ENCODE measurements at places on chromosomes 7 and 10.
A peak's percentile ranks its signal among the peaks of the same experiment; 100 is the strongest.

- DNase-seq = no peak
Measured at GRCh38 chr7:3215624-3216585, 85.1 kb upstream of the SDK1 start.

DNA sequence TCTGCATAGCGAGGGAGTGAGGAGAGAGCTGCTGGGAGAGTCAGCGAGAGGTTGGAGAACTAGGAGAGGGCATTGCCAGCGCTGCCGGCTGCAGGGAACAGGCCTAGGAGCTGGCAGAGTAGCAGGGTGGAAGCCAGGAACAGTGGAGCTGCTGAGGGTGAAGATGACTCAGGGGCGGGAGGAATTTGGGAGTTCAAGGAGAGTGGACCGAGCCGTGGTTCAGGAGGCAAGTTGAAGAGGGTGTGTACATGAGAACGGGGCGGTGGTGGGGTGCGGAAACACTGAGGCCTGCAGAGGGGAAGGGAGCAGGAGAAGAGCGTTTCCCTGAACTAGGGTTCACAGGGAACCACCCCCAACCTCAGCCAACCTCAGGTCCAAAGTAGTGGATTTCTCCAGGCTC is 31.5 kb downstream of the HIF1AN start:
- DNase-seq = no peak

DNA sequence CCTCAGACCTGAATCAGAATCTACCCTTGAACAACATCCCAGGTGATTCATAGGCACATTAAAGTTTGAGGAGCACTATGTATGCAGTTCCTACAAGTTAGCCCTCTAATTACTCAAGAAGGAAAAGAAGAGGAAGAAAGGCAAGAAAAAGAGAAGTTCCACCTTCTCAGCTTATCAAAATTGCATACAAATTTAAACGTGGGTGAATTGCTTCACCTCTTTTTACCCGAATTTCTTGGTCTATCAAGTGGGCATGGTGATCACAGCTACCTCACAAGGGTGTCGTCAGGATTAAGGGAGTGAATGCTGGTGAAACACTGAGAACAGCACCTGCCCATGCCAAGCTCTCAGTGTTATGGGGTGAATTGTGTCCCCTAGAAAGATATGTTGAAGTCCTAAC is 43.8 kb upstream of the PAPSS2 start:
- no peak for DNase-seq

DNA sequence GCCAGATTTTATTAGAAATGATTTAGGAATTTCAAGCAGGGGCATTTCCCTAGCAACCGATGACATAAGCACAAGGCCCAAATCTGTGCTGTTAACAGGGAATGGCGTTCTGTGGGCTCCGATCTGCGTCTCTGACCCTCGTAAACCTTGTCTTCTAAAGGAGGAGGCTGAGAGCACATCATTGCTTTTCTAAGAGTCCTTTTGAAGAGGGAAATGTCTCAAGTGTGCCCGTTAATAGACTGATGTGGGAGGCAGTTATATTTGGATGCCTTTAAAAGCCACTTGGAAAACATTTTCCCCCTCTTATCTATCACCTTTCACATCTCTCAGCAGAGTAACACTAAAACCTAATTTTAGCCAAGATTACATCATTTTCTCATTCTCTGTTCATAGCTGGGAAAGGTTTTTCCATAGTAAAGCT is 424.1 kb upstream of the GALNT17 start:
- DNase-seq = peak; percentile 25

DNA sequence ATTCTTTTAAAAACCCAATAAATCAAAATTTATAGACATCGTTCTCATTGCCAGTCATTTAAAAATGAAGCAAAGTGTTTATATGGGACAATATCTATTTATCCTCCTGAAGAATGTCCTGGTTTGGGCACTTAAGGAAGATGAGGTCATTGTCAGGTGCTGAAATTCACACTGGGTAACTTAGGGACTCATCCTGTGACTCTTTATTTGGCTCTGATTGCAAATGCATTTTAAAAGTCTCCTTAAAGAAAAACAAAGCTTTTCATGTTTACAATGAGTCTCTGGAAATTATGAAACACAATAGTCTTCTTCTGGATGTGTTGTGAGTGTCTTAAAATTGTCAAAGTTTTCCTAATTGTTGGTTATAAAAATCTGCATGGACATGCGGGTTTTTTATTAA is 69.5 kb upstream of the GPR158 start:
- DNase-seq = no peak

GRCh38 chr7:100387695-100388094 is 14.4 kb downstream of the PILRA start:
- no peak for DNase-seq

DNA sequence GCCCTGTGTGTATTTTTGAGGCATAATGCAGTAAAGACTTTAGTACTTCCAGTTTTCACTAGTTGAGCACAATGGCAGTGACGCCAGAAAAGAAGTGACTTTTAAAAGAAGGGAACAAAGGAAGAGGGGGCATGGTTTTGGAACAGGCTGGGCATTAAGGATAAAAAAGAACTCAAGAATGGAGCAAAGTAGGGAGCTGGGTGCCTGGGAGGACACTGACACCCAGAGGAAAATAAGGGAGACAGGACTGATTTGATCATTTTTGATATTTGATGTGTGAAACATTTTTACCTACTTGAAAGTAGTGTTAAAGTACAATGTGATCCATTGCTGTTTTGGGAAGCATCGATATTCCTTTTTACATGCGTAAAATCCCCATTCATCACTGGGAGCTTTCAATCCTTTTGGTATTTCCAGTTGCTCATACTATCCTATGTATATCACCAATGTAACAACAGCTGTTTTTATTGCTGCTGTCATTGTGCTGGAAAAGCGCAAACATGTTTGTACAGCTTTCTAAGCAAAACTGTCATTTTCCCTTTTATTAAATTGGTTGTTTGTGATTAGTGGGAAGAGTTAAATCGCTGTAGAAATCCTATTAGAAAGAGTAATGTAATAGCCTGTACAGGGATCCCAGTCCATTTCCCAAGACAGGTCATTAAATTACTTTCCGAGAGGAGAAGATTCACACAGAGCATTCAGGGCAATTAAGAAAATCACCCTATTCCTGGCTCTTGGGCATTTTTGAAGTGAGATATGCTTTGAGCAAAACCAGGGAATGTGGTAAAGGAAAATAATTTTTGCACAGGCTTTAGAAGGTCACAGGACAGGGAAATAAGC is 85.2 kb downstream of the ADAM12 start:
- DNase-seq = peak; percentile 36

- DNase-seq = no peak
Measured at GRCh38 chr7:20223356-20223755, 6.2 kb upstream of the MACC1 start.

DNA sequence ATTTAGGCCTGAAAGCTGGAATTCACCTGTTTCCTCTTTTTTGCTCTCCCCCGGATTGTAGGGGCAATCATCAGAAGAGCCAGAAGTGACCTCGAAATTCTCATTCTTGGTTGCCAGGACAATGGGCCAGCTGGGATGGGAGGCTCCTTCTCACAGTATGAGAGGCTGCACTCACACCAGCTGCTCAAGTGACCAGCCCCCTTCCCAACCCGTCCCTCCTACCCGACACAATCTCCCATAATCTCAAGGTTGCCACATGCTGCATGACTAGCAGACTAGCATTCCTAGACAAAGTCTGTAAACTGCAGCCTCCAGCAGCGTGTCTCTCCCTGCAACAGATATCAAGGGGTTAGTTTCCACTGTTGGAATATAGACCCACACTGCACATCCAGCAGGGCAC is 110.3 kb downstream of the C1GALT1 start:
- DNase-seq = no peak

GRCh38 chr7:106565428-106565827 is 95.5 kb downstream of the CCDC71L start:
- no peak for DNase-seq

- no peak for DNase-seq
Measured at GRCh38 chr10:101346177-101346576, 7.8 kb upstream of the BTRC start.

GRCh38 chr10:118258285-118258684 is 83.8 kb downstream of the FAM204A start:
- no peak for DNase-seq

DNA sequence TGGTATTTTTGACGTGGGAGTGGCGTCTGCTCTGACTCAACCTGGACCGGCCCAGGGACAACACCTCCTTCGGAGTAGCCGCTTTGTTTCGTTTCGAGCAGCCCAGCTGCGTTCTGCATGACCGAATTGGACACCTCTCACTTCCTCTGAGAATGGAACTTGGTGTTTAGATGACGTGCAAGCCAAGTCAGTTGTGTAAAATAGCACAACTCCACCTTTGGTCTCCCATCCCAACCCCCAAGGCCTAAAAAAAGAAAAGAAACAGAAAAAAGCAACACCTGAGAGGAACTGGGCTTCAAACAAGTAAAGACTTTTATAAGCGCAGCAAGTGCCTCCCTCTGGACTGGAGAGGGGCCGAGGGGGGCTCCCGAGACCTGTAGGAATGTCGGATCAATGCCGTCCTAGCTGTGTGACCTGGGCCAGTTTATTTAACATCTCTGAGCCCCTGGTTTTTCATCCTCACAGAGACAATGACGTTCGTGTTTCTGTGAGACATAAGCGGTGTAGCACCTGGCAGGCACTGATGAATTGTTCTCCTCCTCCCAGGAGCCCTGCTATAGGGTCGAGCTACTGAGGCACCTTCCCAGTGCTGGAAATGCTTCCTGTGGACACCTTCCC is 52.0 kb upstream of the SMNDC1 start:
- DNase-seq = peak; percentile 72

- no peak for DNase-seq
Measured at GRCh38 chr7:127986581-127987521, 44.4 kb downstream of the LRRC4 start.

DNA sequence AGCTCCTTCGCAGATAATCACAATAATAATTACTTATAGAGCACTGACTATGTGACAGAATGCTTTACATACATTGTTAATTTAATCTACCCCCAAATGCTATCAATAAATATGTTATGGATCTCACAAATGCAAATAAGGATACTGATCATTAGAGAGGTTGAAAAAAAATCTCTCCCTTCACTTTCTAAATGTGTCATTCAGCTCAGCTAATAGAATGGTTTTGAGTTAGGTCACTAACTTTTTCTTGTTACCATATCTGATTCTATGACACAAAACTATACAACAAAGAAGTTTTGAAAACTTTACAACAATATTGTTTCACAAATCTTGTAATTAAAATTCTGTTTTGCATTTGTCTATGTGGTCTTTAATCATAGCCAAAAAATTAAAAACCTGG is 17.4 kb downstream of the NEUROD6 start:
- DNase-seq = no peak

DNA sequence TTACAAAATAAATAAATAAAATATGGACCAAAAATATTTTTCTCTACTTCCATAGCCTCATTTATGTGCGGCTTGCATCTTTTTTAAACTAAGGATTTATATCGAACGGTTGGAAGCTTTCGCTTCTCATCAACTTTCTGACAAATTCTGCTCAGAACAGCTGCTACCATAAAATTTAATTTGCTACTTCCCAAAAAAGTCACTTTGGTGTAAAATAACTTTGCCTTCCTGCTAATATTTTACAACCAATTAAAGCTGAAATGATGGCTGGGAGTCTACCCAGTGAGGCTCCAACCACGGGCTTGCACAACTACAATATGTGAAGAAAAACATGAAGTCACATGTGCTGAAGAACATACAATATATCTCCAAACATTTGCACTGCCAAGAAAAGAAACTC is 253.1 kb upstream of the NEBL start:
- peak; percentile 34 for DNase-seq

DNA sequence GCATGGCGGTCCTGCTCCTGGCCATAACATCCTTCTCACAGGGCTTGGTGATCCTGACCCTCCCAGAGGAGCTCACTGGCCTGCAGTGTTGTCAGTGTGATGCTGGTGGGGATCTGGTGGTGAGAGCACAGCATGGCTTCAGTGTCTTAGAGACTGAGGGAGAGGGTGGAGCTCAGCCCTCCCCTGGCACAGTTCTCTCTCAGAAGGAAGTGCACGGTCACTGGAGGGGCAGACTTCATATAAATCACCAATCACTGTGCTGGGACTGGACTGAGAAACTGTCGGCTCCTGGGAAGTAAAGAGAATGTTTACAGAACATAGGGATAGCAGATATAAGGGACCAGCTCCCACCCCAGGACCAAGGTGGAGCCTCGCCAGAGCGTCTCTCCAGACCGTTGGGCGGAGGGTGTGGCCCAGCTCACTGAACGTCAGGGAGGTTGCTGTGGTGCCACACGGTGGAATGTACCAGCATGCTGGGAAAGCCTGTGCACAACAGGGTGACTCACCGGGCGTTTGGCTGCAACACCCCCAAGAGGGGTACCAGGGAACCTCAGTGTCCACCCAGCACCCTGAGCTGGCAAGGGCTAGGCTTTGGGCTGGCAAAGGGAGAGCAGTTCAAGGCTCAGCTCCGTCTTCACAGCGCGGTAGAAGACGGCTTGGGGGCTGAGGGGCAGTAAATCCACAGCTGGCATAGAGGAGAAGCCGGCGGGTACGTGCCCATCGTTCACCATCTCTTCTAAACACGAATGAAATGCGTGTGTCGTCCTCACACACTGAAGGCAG is 8.8 kb upstream of the GET4 start:
- DNase-seq = peak; percentile 34

GRCh38 chr7:150972741-150973140 is 5.4 kb downstream of the KCNH2 start:
- DNase-seq = no peak

DNA sequence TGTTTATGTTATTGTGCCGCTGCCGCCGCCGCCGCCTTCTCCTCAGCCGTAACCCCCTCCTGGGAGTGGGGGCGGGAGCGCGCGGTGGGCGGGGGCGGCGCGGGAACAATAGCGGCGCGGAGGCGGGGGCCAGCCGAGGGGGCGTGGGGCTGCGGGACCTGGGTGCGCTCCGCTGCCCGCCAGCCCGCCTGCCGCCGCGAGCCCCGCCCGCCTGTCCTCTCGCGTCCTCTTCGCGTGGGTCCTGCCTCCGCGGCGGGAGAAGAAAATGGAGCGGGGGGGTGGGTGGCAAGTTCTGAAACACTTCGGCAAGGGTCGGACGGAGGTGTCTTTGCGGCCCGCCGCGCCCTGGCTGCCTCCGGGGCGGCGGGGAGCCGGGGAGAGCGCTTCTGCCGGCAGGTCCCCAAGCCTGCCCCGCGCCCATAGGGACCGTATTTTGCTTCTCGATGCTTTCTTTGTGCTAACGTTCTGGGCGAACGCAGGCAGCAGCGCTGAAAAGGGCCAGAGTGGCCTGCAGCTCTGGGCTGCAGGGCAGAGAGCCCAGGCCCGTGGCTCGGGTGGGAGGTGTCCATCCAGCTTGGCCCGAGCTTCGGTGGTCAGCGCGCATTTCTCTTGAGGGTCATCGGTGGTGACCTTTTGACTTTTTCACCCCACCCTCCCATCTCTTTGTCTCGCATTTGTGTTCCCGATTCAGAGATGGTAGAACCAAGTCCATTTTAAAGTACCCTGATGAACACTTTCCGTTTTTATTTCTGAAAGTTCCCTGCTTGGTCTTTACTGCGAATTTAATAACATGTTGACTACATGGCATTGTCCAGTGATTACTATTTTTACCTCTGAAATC is 613 bp downstream of the MAPK8 start:
- peak; percentile 46 for DNase-seq

DNA sequence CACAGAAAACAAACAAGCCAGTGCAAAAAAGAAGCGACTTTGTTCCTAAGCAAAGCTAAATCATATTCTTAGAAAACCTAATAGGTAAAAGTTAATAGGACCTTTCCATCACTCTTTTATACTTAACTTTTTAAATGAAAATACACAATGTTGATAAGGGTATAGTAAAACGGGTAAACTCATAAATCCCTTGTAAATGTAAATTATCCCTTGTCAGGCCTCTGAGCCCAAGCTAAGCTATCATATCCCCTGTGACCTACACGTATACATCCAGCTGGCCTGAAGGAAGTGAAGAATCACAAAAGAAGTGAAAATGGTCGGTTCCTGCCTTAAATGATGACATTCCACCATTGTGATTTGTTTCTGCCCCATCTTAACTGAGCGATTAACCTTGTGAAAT is 76.4 kb downstream of the GSAP start:
- no peak for DNase-seq

- no peak for DNase-seq
Measured at GRCh38 chr10:86511027-86511865, 10.3 kb downstream of the WAPL start.
